ENCODE measurements at places on chromosomes 2 and 18. TPM values are rescaled to one million over a fixed set of nuclear protein-coding genes. Genes with fewer than 3 reads are reported as not detected.

TPRKB gene
- 37.6 TPM for total RNA-seq

DNA sequence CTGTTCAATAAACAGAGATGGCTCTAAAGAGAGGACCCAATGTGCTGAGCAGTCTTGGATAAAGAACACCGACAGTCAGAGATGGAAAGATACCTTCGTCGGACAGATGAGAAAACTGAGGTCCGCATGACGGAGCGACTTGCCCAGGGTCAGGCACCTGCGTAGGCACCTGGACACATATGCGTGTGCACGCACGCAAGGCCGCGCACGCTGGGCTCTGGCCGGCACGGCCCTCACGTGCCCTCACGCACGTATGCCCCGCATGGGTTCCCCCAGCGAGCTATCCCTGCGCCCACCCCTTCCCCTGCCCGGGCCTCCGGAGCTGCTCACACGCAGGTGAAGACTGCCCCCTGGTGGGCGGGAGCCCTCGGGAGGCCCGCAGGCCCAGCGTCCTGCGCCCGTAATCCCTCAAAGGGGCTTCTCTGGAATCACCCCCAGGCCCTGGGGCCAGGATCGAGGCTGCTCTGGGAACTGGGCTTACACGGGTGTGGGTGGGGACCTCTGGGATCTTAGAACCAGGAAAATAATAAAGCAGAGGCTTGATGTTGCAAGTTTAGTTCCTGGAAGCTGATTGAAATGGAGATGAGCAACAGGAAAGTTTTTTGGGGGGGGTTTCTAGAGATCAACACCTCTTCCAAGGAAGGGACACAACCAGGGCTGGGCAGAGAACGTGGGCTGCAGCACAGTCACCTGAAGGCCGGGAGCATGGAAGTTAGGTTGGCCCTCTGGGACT lies 246.3 kb downstream of the TNS1 start:
- peak; percentile 64 for DNase-seq

DNA sequence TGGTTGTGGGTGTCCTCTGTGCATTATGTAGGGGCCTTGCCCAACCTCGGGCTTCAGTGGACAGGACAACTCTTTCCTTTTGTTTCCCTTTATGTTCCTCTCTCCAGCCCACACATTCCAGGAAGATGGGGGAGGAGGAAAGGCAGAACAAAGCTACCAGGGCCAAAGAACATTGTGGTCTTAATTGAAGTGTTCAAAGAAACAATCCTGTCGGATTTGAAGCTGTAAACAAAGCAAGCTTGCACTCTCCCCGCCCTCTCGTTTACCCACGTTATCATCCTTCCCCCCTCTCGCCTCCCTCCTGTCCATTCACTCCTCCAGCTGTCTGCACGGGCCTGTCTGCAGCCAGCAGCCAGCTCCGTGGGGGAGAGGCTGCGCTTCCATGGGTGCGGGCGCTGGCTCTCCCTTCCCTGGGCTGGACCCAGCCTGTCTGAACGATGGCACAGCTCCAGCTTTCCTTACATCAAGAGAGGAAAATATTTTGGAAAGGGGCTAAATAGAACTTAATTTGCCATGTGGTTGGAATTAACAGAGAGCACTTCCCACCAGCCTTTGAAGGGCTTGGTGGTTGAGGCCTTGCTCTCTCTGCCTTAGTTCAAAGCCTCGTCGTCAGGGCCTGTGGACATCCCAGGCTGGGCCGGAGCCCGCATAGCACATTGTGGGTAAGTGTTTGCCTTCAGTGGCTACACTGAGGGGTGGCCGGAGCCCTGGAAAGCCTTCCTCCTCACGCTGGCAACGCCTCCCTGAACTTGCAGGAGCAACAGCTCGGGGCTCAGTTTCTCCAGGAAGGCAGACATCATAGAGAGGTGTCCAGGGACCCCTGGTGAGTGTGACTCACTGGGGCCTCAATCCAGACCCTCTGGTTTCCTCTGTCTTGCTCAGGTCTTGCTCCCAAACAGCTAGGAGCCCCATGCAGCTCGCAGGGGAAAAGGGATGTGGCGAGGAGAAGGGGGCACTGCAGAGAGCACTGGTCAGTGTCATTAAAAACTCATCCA lies 60.6 kb upstream of the HS6ST1 start:
- DNase-seq = peak; percentile 37

DNA sequence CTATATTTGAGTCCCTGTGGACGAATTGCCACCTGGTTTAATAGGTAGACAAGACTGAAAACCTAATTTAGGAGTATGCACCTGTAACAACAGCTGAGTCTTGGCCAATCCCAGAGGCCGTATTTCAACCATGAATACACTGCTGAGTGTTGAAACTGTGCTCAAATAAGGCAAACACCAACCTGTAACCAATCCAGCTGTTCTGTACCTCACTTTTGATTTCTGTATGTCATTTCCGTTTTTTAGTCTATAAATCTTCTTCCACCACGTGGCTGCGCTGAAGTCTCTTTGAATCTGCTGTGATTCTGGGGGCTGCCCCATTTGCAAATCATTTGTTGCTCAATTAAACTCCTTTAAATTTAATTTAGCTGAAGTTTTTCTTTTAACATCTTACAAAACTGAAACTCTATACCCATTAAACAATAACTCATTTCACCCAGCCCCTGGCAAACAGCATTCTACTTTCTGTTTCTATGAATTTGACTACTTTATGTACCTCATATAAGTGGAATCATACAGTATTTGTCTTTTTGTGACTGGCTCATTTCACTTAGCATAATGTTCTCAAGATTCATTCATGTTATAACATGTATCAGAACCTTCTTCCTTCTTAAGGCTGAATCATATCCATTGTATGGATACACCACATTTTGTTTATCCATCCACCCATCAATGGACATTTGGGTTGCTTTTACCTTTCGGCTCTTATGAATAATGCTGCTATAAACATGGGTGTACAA lies 7.5 kb upstream of the YPEL5 start:
- no peak for DNase-seq
